ENCODE measurements at places on chromosomes 4 and X. TPM values are rescaled to one million over a fixed set of nuclear protein-coding genes. Genes with fewer than 3 reads are reported as not detected.
A peak's percentile ranks its signal among the peaks of the same experiment; 100 is the strongest.

Gene FRMPD4
- 0.15 TPM for total RNA-seq

Gene NMU
- 0.83 TPM for total RNA-seq

Gene L1CAM
- 1.6 TPM for total RNA-seq

Gene METAP1
- total RNA-seq, result 31.5 TPM

GRCh38 chrX:46407036-46407752 lies 138.0 kb downstream of the ZNF674 start:
- H3K4me3 ChIP-seq, result no peak overlapping the region
- no peak for DNase-seq
- no peak overlapping the region for H3K27ac ChIP-seq
- H3K27me3 ChIP-seq, result no peaks in the 10 kb centered on the region

GRCh38 chrX:49845701-49846403 lies 16.7 kb downstream of the PAGE4 start:
- no peaks in the 10 kb centered on the region for H3K4me1 ChIP-seq
- H3K27ac ChIP-seq, result no peak overlapping the region
- H3K4me3 ChIP-seq, result no peak overlapping the region
- H3K36me3 ChIP-seq, result no peaks in the 10 kb centered on the region
- DNase-seq, result no peak

- H3K4me1 ChIP-seq, result peaks cover 27% of the 10 kb centered on the region
- no peak for DNase-seq
- H3K4me3 ChIP-seq, result no peak overlapping the region
- no peak overlapping the region for H3K27ac ChIP-seq
- no peaks in the 10 kb centered on the region for H3K36me3 ChIP-seq
- H3K27me3 ChIP-seq, result no peaks in the 10 kb centered on the region
These were observed 77.8 kb downstream of the SORBS2 start for GRCh38 chr4:185734214-185734613.

- no peaks in the 10 kb centered on the region for H3K36me3 ChIP-seq
- H3K4me1 ChIP-seq, result peaks cover 54% of the 10 kb centered on the region
These were observed 10.1 kb upstream of the CXCL8 start for GRCh38 chr4:73730292-73730691.

GRCh38 chr4:5707778-5708448 lies 446 bp downstream of the EVC2 start:
- DNase-seq, result peak; percentile 64
- H3K36me3 ChIP-seq, result no peaks in the 10 kb centered on the region
- peaks cover 36% of the 10 kb centered on the region for H3K4me1 ChIP-seq
- peak overlapping the region; percentile 78 for H3K27ac ChIP-seq
- H3K4me3 ChIP-seq, result peak overlapping the region; percentile 77
- peaks cover 21% of the 10 kb centered on the region for H3K27me3 ChIP-seq

- peaks cover 6% of the 10 kb centered on the region for H3K27me3 ChIP-seq
- no peaks in the 10 kb centered on the region for H3K36me3 ChIP-seq
- DNase-seq, result no peak
- H3K4me3 ChIP-seq, result no peak overlapping the region
- H3K27ac ChIP-seq, result no peak overlapping the region
These were observed 64.0 kb downstream of the ADRA2C start for GRCh38 chr4:3829956-3830773.

Gene FRMD7
- not detected for total RNA-seq

Gene EDNRA
- 25.7 TPM for total RNA-seq

Gene LIMCH1
- total RNA-seq, result 267 TPM

DNA sequence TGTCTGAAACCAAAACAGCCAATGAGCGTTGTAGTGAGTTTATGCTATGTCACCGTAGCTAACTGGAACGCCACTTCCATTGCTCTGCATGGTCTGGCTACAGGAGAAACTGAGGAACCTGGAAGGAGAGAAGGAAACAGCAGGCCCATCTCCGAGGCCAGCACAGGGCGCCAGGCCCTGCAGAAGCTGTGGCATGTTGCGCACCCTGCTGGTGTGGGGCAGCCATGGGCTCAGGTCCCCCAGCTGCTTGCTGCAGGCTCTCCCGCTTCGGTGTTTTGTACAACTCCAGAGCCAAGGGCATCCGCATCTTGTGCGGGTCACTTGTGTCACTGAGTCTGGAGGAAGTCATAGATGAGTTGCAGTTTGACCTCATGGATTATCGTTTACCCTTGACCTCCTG lies 89.2 kb downstream of the AFAP1 start:
- no peak overlapping the region for H3K27ac ChIP-seq
- DNase-seq, result no peak
- no peaks in the 10 kb centered on the region for H3K27me3 ChIP-seq
- H3K4me1 ChIP-seq, result no peaks in the 10 kb centered on the region
- H3K36me3 ChIP-seq, result peaks cover 29% of the 10 kb centered on the region

Gene PAK3
- 1.4 TPM for total RNA-seq

GRCh38 chr4:110610620-110610939 lies 12.3 kb downstream of the PITX2 start:
- no peak for DNase-seq
- H3K27me3 ChIP-seq, result peaks cover 72% of the 10 kb centered on the region
- no peaks in the 10 kb centered on the region for H3K36me3 ChIP-seq
- peaks cover 9% of the 10 kb centered on the region for H3K4me1 ChIP-seq
- H3K27ac ChIP-seq, result no peak overlapping the region

Gene CT45A10
- not detected for total RNA-seq

GRCh38 chr4:122671919-122672490 lies 51.1 kb upstream of the IL21 start:
- no peak overlapping the region for H3K27ac ChIP-seq
- no peak overlapping the region for H3K4me3 ChIP-seq
- H3K36me3 ChIP-seq, result no peaks in the 10 kb centered on the region
- H3K4me1 ChIP-seq, result no peaks in the 10 kb centered on the region
- no peak for DNase-seq
- H3K27me3 ChIP-seq, result no peaks in the 10 kb centered on the region

GRCh38 chr4:124334119-124334518 lies 378.4 kb downstream of the ANKRD50 start:
- no peak overlapping the region for H3K4me3 ChIP-seq
- H3K27ac ChIP-seq, result no peak overlapping the region
- H3K4me1 ChIP-seq, result no peaks in the 10 kb centered on the region
- H3K27me3 ChIP-seq, result no peaks in the 10 kb centered on the region

DNA sequence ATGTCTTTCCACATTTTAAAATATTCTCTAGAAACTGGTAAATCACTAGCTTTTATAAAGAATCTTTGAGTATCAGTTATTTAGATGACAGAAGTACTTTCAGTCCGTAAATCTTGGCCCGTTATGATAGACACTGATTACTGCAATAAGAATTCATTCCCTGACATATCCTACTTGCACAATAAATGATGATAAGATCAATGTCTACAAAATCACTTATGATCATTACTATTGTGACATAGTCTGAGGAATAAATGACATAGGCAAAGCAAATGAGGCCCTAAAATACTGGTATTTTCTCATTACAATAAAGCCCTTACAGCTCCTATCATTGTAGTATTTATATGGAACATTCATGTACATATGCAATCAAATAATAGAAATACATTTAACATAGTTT lies 6.6 kb upstream of the PDCL2 start:
- no peaks in the 10 kb centered on the region for H3K27me3 ChIP-seq
- DNase-seq, result no peak
- H3K4me1 ChIP-seq, result no peaks in the 10 kb centered on the region

GRCh38 chr4:53161051-53161786 lies 204.6 kb downstream of the SCFD2 start:
- no peaks in the 10 kb centered on the region for H3K36me3 ChIP-seq
- H3K4me1 ChIP-seq, result no peaks in the 10 kb centered on the region
- H3K27ac ChIP-seq, result no peak overlapping the region
- H3K27me3 ChIP-seq, result no peaks in the 10 kb centered on the region
- no peak overlapping the region for H3K4me3 ChIP-seq

GRCh38 chr4:145868637-145869409 lies 69.8 kb downstream of the ZNF827 start:
- H3K27ac ChIP-seq, result no peak overlapping the region
- no peak for DNase-seq
- H3K4me1 ChIP-seq, result no peaks in the 10 kb centered on the region
- no peaks in the 10 kb centered on the region for H3K36me3 ChIP-seq
- H3K27me3 ChIP-seq, result no peaks in the 10 kb centered on the region

DNA sequence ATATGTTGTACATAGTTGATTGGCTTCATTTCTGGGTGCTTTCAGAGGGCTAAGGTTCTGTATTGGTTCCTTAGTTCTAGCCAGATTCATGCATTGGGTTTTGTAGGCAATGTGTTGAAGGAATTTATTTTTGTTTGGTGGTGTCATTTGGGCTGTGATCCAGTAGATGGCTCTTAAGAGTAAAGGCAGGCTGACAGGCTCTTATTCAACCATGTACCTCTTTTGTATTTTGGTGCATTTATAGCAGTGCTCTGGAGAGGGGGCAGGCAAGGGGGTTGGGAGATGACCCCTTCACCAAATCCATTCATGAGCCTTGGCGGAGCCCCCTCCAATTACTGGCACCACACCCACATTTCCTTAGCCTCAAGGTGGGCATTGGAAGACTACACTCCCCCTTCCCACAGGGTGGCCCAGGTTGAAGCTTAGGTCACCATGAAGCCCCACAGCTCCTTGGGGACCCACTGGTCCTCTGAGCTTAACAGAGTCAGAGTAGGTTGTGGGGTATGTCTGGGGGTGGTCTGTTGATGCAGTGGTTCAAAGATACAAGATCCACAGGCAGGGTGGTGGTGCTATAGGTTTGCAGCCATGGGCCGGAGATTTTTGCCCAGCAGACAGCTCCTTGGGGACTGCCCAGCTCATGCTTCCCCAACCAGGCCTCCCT lies 143.0 kb upstream of the GNPDA2 start:
- H3K4me1 ChIP-seq, result no peaks in the 10 kb centered on the region
- no peak for DNase-seq
- H3K4me3 ChIP-seq, result no peak overlapping the region
- H3K27ac ChIP-seq, result no peak overlapping the region

DNA sequence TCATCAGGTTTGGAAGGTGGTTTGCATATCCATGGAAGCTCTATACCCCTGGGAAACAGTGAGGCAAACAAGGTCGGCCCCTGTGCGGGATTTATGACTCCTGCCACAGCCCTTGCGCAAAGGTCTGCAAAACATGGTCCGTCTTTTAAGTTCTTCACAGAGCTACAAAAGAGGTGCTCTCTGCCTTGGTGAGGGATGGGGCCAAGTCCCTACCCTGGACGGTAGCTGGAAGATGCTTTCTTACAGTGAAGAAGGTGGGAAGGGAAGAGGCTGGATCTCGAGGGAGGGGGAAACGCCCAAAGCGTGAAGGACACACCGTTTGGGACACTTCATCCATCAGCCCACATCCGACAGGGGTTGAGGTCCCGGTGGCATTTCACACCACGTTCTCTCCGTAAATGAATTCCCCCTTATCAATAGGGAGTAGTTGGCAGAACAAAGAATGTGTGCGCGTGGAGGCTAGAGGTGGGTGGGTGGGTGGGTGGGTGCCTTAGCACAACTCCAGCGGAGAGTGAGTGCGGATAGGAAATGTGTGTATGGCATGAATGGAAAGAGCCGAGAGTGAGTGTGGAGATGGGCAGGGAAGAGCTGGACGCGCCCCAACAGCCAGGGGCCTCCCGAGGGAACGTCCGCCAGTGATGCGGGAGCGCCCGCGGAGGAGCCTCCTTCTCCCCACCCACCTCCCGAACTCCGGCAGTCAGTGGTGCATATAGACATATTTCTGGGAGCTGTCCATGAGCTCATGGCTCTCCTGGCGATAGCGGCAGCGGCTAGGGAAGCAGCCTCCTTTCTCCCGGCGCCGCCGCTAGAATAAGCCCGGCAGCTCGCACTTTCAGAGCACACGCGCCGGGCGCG lies 68.3 kb downstream of the LARP7 start:
- H3K36me3 ChIP-seq, result no peaks in the 10 kb centered on the region
- DNase-seq, result peak; percentile 53
- no peak overlapping the region for H3K27ac ChIP-seq
- peaks cover 46% of the 10 kb centered on the region for H3K27me3 ChIP-seq
- peak overlapping the region; percentile 57 for H3K4me3 ChIP-seq

DNA sequence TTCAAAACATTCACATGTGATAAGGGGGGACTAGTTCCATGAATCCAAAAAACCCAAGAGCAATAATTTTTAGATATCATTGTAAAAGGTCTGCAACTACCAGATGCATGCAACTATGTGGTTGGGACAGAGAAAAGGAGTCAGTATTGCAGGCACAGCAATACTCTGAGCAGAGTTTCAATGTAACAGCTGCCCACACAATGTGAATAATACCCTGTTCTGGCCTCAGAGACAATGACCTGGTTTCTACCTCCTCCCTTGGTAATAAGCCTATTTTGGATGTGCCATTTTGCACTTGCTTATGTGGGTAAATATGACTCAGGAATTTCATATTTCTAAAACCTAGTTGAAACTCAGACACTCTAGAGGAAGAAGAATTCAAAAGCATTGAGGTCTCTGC lies 194.8 kb upstream of the RASGEF1B start:
- no peaks in the 10 kb centered on the region for H3K36me3 ChIP-seq
- no peak for DNase-seq
- H3K27ac ChIP-seq, result no peak overlapping the region
- no peaks in the 10 kb centered on the region for H3K27me3 ChIP-seq
- H3K4me1 ChIP-seq, result peaks cover 16% of the 10 kb centered on the region
- H3K4me3 ChIP-seq, result no peak overlapping the region

GRCh38 chr4:24781999-24782745 lies 13.2 kb upstream of the SOD3 start:
- no peak overlapping the region for H3K27ac ChIP-seq
- DNase-seq, result no peak
- H3K36me3 ChIP-seq, result no peaks in the 10 kb centered on the region

Gene GIMD1
- total RNA-seq, result not detected

GRCh38 chr4:1325176-1325480 lies 21.9 kb upstream of the UVSSA start:
- H3K4me3 ChIP-seq, result no peak overlapping the region
- no peak overlapping the region for H3K27ac ChIP-seq
- peak; percentile 15 for DNase-seq
- no peaks in the 10 kb centered on the region for H3K27me3 ChIP-seq

Gene NSG1
- 0.50 TPM for total RNA-seq

Gene SHISA3
- 3.7 TPM for total RNA-seq

Gene FOXP3
- not detected for total RNA-seq

GRCh38 chr4:41212616-41213203 lies 1.6 kb downstream of the APBB2 start:
- no peaks in the 10 kb centered on the region for H3K27me3 ChIP-seq
- peaks cover 31% of the 10 kb centered on the region for H3K4me1 ChIP-seq
- no peak overlapping the region for H3K27ac ChIP-seq
- H3K36me3 ChIP-seq, result no peaks in the 10 kb centered on the region

- no peak overlapping the region for H3K27ac ChIP-seq
- H3K4me3 ChIP-seq, result no peak overlapping the region
- no peaks in the 10 kb centered on the region for H3K36me3 ChIP-seq
- no peaks in the 10 kb centered on the region for H3K27me3 ChIP-seq
- no peaks in the 10 kb centered on the region for H3K4me1 ChIP-seq
- no peak for DNase-seq
These were observed 133.7 kb downstream of the ANK2 start for GRCh38 chr4:113183032-113183605.

DNA sequence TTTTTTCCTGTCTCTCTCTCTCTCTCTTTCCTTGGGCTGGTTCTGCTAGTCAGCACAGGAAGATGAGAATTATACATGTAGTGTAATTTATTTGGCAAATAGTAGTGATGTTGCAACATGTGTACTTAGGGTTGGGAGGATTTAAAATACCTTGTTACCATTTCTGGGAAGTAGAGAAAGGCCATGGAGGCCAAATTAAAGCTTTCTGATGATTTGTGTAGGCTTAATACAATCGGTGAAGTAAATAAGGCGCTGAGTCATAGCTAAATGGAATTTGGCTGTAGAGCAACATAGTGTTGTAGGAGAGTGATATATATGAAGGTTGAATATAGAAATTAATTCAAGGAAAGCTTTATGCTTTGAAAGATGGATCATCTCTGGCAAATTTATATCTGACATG lies 295.3 kb downstream of the GRID2 start:
- DNase-seq, result no peak
- H3K4me3 ChIP-seq, result no peak overlapping the region
- H3K27ac ChIP-seq, result no peak overlapping the region
- H3K4me1 ChIP-seq, result no peaks in the 10 kb centered on the region

Gene KLB
- 1.0 TPM for total RNA-seq

GRCh38 chrX:151396042-151396824 lies 773 bp upstream of the VMA21 start:
- no peaks in the 10 kb centered on the region for H3K27me3 ChIP-seq
- peak; percentile 46 for DNase-seq
- H3K4me3 ChIP-seq, result peak overlapping the region; percentile 74
- H3K27ac ChIP-seq, result peak overlapping the region; percentile 94

Data from lower lobe of right lung (tissue), 2 donors.